Astrocyte of the hippocampus (primary cell): ENCODE measurements at places on chromosomes 6 and 20.

- peak; percentile 76 for DNase-seq
Observed at GRCh38 chr6:32087574-32088486, 21.3 kb downstream of the TNXB start.

DNA sequence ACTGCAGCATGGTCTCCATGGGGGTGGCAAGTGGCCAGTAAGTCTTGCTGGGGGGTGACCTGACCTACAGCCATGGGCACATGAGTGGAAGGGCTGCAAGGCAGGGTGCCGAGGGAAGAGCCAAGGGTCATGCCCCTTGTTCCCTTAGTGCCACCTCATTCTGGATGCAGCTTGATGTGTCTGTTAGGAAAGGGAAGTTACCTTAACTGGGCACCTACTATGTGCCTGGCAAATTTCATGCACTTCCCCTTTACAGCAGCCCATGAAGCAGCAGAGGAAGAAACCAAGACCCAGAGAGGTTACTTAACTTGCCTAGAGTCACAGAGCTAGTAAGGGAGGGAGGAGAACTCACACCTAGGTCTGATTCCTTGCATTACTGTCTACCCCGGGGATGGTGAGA lies 174.0 kb downstream of the MRPL14 start:
- no peak for DNase-seq

DNA sequence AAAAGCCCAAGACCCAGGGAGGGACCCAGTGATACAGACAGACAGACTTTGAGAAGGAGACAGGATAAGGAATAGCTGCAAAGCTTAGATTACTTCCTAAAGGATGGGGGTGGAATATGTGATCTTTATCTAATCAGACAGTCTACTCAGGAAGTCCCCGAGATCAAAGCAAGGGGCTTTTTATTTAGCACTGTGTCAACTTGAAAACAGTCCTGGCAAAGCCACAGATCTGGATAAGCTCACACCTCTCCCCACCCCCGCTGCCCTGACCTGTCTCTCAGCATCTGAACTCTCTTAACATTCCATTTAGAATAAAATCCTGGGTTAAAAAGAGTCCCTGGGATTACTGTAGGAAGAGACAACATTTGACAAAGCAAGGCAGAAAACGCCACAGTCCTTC lies 101.5 kb downstream of the ISM1 start:
- DNase-seq, result no peak

DNA sequence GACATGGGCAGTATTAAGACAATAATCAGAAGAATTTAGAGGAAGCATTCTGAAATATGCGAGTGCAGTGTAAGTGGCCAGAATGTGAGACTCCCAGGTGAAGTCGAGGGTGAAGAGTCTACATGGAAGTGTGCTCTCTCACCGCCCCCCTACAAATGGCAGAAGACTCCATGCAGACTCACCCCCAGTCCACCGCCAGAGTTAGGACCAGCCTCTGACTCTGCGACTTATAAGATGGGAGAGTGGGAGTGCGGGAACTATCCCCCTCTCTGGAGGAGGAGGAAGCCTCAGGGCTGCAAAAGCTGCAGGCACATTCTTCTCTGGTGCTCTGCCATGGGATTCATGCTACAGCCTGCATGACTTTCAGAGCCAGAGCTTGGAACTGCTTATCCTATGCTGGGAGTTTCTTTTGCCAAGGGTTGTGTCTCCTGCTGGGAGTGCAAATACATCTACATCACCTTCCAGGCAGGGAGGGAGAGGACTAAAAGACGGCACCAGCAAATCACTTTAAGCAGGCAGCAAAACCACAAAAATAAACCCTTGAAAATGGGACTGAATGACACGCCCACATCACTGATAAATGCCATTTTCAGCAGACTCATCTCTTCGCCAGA lies 206.7 kb upstream of the SULF2 start:
- no peak for DNase-seq

GRCh38 chr6:150347845-150348244 lies 21.0 kb upstream of the IYD start:
- DNase-seq, result no peak

DNA sequence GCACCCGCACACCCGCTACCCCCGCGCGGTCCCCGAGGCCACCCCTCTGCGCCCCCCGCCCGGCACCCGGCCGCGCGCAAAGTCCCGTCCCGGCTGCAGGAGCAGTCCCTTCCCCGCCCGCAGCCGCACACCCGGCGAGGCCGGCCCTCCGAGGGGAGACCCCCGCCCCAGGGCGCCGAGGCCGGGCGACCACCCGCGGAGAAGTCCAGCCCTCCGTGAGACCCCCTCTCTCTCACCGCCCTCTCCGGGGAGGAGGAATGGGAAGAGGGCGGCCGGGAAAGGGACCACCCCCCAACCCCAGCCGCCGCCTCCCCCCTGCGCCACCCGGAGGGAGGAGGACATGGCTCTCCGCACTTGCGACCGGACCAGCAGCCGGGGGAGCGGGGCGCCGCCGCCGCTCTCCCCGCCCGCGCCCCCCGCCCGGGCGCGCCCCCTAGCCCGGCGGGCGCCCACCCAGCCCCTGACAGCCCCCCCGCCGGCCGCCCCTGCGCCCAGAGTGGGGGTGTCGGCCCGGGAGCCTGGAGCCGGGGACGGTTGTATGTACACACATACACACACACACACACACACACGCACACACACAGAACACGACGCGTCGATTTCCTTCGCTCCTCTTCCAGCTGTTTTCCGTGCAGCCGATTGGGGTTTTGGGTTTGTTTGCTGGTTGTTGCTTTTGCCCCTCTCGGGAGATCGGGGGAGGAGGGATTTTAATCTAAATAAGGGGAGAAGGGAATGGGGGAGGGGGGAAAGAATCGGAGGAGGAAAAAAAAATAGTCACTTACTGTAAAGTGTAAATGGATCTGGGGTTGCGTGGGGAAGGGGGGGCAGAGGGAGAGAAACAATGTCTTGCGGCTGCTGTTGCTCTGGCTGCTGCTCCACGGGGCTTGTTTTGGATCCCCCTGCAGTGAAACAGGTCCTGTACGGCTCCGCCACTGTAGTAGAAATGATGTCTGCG lies at the start of gene ATXN1:
Gene ATXN1, minus strand, starts transcription at position 945 of the 955 bp plus-strand sequence.
- DNase-seq, result peak; percentile 64

DNA sequence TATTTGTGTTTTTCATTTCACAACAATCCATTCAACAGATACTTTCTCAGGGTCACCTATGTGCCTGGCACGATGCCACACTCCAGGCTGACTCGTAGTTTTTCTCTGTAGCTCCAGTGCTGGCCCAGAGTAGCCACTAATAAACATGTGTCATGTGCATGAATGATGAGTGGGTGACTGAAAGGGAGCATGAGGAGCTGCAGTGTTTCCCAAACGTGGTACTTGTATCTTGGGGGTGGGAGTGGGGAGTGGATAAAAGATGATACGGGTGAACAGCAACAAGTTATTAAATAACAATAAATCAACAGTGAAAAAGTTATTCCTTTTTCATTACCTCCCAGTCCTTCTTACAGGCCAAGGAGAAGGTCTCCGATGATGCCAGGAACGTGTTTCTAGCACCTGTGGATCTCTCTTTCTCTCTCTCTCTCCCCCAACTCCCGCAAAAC lies 17.1 kb downstream of the SRXN1 start:
- no peak for DNase-seq

DNA sequence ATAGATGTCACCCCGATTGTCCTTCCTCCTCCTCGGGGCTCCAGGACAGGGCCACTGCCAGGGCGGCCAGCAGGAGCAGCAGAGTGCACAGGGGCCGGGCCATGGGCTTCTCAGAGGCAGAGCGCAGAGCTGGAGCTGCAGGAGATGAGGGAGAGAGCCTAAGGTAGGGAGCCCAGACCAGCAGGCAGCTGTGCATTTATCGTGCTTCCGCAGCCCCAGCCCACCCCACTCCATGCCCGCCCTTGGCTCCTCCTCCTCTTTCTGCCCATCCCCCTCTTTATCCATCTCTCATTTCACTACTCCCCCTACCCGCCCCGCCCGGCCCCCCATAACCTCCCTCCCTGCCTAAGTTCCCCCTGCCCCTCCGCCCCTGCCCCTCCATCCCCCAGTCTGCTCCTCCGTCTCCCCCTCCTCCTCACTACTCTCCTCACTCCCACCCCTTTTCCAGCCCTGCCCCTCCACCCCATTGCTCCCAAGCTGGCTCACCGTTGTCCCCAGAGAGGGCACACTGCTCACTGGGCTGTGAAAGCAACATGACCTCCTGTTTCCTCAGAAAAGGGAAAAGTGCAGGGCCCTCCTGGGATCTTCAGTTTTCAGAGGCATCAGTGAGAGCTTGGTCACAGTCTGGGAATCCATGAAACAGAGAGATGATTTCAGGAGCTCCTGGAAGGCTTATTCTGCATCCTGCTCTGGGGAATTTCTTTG lies 25.5 kb upstream of the CST1 start:
- no peak for DNase-seq
